SHP77 treated with DMSO at 0.1 percent for 48 hours (cell line): ENCODE measurements at places on chromosomes 7 and 10.

DNA sequence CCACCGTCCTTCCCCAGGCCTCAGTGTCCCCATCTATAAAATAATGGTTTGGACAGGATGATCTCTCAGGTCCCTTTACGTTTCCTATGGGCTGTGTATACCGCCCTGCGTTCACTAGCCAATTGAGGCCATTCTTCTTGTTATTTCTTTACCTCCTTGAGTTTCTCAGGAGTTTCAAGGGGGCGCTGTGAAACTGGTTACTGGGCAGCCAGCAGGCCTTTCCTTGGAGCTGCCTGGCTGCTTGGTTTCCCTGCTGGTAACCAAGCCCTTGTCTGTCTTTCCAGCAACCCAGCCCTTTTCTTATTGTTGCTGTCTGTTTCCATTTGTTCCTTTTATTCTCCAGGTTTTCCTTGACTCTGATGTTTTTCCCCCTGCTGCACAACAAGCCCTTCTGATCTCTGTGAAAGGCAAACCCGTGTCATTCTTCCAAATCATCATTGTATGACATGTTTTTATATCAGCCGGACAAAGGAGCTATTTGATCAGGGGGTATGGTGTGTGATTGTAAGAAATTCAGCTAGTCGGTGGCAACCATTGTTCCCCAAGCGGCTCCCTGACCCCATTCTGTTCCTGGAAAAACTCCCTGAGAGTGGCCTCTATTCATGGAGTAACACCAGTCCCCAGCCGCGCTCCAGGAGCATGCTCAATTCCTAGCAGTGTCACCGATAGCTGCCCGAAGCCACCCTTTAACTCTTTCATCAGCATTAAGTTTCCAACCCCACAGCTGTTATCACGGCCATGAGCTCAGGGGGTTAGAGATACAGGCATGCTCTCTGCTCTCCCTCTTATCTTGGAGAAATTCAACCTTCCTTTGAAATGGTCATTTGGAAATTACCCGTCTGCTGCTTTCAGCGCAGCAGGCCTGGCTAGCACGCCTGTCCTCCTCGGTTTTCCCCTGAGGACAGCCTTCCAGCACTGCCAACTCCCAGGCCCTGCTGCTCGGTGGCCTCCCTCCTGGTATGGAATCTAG, 26.6 kb downstream of the FGF8 start:
- DNase-seq: no peak

GRCh38 chr7:158743219-158743618, 38.6 kb upstream of the NCAPG2 start:
- DNase-seq: no peak

- DNase-seq: no peak
These were observed 81.0 kb downstream of the SAMD9 start for GRCh38 chr7:93036807-93037206.

DNA sequence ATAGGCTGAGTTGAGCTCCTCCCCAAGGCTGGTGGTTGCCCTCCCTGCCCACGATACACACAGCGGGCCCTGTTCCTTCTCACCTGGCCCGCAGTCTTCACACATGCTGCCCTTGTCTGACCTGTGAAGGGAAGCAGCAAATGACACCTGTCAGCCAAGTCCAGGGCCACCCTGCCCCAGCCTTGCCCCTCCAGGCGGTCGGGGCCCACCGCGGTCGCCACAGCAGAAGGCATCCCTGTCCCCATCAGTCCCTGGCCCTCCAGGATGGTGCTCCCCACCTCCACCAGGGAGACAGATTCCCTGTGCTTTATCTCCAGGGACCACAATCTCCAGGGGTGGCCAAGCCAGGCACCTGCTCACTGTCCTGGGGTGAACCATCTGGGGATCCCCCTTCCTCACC, 81.2 kb upstream of the TMEM248 start:
- DNase-seq: no peak

DNA sequence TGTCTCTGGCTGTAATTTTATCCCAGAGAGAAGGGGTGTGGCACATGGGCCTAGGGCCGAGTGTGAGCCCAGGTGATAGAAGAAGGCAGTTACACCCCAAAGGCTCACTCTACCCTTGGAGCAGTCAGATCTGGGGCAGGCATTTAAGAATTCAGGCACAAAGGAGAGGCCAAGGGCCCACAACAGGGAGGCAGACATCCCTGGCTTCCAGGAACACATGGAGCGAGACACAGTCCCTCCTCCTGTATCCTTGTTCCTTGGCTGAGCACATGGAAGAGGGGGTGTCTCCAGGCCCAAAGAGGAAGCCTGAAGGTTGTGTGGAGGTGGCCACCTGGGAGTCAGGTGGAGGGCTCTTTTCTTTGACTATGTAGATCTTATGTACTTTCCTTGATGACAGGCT, 286.2 kb downstream of the RPS24 start:
- DNase-seq: no peak

GRCh38 chr7:109503421-109503820, 933.7 kb downstream of the DNAJB9 start:
- DNase-seq: no peak

DNA sequence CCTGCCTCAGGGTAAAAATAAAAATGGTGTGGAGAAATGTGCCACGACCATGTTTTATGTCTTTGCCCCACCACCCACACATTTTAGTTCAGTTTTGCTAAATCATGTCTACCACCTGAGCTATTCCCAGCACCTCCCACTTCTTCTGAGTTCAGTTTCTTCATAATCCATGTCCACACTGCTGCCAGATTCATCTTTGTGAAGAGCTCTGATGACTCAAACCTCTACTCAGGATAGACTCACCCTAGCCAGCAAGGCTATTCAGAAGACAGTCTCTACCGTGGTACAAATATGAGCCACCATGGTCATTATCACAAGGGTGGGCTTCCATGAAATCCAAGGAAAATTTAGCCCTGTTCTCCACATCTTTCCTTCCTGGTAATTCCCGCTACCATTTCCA, 231.1 kb upstream of the PRKCQ start:
- no peak for DNase-seq

DNA sequence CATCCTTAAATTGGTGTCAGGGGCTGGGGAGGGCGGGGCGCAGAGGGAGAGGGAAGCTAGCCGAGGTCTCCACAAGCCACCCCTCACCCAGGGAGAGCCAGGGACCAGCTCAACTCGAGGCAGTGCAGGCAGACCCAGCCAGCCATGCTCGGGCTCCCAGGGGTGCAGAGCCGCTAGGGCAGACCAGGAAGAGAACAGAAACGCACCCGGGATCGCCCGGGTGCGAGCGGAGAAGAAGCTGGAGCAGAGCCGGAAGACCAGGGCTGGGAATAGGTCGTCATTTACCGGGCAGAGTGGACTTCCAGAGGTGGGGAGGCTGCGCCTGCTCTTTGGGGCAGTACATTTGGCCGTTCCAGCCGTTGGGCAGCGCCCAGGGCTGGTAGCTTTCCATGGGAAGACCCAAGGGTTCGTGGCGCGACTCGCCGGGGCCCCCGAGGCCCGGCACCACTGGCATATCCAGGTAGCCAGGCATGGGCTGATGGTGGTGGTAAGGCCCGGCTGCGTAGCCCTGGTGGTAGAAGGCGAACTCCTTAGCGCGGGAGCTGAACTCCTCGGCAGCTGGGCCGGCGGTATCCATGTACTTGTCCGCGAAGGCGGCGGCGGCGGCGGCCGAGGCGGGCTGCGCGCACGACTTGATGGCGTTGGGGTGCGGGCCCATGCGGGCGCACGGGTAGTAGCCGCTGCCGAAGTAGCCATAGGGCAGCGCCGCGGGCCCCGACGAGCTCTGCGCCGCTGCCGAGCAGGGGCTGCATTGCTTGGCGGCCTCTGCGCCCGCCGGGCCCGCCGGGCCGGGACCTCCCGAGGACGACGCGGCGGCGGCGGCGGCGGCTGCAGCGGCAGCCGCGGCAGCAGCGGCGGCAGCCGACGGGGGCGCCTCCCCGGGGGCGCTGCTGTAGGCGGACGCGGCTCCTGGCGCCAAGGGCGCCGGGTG, 755 bp downstream of the HOXA13 start:
- DNase-seq: no peak

DNA sequence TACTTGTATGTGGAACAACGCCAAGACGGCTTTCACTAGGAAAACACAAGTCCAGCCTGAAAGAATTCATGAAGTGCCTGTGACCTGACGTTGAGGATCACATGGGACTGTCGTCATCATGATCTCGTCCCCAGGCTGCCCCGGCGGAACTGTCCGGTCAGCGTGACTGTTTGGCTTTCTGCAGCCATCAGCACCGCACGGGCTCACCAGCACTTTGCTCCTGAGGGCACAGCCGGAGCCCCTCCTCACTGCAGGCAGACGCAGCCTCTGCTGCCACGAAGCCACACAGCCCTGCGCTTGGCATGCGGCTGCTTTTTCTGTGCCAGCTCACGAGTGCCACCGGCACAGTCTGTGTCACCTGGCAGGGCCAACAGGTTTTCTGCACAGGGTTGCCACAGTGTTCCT, 9.4 kb upstream of the GET4 start:
- DNase-seq: no peak

DNA sequence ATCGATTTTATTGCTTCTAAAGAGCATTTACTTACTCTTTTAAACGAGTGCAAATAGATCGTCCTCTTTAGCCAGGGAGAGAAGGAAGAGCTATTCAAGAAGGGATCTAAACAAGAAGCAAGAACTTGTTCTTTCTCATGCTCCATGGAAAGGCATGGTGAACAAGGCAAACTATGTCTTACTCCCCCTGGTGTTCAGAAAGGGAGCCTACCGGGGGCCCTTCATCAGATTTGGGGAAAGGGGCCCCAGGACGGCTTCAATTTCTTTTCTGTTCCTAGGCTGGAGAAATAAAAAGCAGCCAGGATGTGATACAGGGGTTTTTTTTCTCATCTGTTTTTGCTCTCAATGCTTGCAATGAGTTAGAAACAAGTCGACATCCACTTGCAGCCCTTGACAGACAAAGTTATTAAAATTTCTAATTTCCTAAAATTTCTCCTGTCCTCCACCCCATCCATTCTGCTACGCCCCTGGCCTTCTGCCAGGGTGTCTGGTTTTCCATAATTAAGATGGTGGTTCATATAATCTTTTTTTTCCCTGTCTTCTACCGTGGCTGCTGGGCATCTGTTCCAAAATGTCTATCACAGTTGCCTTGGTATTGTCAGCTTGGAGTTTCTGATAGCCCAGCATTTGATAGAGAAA, 214.4 kb downstream of the CREB5 start:
- DNase-seq: no peak

DNA sequence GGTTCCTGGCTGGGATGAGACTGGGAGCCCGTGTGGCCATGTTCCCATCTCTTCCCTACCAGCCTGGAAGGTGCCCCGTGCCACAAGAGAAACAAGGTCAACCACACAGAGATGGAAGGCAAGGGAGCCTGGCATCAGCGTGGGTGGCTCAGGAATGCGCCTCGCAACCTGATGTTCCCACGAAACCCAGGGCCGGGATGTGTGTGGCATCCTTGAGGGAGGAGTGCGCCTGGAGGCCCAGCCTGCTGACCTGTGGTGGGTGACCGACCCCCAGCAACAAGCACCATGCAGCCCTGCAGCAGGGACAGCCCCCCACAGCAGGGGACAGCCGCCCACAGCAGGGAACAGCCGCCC, 267.2 kb downstream of the ELFN1 start:
- DNase-seq: no peak

- DNase-seq: no peak
These were observed 80.4 kb downstream of the ADK start for GRCh38 chr10:74231375-74231774.

- DNase-seq: no peak
These were observed 913.8 kb upstream of the SORCS1 start for GRCh38 chr10:108078263-108078662.

DNA sequence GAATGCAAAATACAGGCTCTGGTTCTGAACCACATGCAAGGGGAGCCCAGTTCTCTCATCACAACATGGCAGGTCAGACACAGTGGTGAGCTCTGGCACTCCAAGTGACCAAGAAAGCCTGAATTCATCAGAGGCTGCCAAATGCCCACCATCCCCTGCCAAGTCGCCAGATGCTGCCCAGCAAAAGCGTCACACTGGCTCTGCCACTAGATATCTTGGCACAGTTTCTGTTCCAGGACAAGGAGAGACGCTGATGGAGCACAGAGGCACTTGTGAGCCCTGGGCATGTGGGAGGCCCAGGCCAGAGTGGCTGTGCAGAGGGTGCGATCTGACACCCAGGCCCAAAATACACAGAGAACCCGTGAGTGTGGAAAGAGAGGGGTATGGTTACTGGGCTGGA, 57.8 kb downstream of the GAD2 start:
- no peak for DNase-seq

GRCh38 chr7:29084832-29085231, 61.5 kb downstream of the CPVL start:
- no peak for DNase-seq

DNA sequence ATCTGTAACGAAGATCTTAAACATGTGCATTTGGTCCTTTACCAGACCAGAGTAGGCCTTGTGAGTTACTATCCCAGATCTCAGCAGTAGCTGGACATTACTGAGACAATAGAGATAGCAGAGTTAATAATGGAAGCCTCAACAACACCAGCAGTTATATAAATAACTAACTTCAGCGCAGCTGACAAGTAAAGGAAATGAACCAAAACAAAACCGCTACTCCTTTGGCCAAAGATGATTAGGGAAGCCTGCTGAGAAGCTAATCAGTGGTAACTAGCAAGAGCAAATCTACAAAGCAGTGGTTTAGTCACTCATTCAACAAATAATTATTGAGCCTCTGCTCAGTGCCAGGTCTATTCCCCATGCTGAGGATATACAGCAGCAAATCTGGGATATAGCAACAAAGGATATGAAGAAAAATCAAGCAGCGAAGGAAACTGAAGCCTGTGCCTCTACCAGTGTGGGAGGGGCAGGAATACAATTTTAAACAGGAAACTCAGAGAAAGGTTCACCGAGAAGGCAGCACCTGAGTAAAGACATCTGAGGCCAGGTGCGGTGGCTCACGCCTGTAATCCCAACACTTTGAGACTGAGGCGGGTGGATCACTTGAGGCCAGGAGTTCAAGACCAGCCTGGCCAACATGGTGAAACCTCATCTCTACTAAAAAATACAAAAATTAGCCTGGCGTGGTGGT, 103.6 kb downstream of the ELMO1 start:
- no peak for DNase-seq

DNA sequence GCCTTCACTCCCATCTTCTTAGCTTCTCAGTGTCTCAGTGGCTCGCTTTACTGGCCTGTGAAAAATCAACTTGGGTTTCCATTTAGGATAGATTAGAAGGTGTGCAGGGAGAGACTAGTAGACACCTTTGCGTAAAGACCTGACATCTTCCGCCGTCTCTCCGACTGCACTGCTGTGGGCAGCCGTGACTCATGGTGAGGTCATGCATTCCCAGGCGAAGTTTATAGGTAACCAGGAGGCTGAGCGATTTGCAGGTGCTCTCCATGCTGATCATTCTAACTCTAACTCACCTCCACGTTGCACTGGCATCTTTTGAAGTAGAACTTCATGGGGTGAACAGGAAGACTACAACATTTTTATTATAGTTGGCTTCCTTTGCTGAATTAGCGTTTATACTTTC, 68.0 kb upstream of the ZNF438 start:
- DNase-seq: no peak

DNA sequence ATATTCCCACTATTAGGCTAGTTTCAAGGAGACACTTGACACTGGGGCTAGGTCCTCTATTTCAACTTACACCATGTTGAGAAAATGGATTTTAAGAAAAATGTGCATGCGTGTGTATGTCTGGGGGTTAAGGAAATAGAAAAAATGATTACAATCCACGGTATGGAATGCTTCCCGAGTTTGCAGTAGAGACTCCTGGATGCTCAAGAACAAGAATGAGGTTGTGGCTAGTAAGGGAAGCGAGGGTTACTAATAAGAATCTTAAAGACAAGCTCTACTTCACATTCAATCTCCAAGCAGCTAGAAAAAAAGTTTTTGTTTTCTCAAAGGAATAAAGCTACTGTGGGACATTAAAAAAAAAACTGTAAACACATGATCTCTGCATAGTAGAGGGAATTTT, 54.7 kb downstream of the ANK3 start:
- no peak for DNase-seq
